Cardiac fibroblast (primary cell): ENCODE measurements at places on chromosomes 12 and 14.

DNA sequence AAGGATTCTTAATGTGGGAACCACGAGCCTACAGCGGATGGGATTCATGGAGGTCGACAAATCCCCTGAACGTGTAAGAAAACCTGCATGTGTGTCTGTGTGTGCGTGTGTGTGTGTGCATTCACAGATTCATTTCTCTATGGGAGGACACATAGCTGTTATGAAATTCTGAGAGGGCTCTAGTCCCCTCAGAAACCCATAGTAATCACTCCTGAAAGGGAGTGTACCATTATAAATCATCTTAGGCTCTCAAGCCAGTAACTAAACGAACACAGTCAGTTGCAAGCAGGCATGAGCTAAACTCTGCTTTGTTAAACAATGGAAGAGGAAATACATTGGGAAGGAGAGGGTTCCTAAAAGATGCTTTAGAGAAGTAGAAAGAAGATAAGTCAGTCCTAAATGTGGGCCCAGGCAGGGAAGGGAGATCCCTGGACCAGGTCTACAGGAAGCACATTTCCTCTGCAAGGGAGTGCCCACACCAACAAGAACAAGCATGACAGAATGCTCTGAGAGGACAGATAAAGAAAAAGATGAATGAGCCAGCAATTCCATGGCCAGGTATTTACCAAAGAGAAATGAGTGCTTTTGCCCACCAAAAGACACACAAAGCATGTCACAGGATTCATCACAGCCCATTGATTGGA is 91.3 kb downstream of the ITPR2 start:
- no peak for DNase-seq

- DNase-seq = no peak
These were observed 243.8 kb upstream of the NPAS3 start for GRCh38 chr14:32694795-32695449.

DNA sequence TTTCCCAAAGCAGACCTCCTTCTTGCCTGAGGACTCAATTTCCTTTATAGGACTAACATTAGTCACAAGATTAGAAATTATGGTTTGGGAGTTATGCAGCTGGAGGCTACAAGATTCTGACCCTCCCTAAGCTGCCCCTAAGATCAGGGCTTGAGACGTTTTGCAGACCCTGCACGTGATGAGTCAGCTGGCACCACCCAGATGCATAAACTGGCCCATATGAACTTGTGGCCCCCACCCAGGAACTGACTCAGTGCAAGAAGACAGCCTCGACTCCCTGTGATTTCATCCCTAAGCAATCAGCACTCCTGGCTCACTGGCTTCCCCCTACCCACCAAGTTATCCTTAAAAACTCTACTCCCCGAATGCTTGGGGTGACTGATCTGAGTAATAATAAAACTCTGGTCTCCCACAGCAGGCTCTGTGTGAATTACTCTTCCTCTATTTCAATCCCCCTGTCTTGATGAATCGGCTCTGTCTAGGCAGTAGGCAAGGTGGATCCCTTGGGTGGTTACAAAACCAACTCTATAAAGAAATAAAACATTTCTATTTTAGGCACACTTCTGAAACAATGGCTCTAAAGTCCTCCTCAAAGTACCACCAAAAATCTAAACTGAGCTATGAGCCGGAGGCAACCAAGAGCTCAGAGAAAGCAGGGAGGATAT is 233.4 kb downstream of the TMEM132D start:
- DNase-seq = peak; percentile 4

DNA sequence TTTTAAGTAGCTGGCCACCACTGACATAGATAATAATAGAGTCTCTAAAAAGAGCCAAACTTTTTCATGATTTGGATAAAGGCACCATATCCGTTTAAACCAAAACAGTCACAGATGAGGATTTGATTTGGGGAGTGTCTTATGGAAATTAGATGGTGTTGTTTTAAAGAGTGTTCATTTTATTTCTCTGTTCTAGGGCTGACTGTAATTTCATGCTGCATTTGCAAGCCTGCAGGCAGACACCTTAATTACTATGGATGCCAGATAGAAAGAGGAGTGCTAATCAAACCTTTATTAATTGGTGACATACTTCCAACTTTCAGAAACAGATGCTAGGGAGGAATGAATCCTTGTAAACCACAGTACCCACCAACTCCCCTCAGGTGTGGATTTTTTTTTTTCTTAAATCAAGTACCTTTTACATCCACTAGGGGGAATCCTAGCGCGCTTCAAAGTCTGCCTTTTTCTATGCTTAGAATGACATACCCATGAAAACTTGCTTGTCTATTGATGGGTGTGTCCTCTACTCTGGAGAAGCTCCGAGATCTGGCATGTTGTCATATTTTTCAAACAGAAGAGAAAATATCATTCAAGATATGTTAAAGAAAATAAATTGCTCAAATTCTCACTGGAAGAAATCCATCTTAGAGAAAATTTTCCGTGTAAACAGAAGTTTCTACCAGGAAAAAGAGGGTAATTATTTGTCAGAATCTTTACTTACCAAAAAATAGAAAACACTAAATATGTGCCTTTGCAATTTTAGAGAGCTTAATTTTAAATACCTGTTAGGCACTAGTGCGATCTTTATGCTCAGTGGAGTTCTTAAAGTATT is 14.2 kb upstream of the PLXNC1 start:
- peak; percentile 73 for DNase-seq

GRCh38 chr14:24712374-24712773 is 78.4 kb upstream of the GZMB start:
- DNase-seq = no peak

- no peak for DNase-seq
These were observed 9.0 kb downstream of the CCDC85C start for GRCh38 chr14:99595034-99595433.

GRCh38 chr12:5694759-5695409 is 250.2 kb downstream of the ANO2 start:
- DNase-seq = no peak

DNA sequence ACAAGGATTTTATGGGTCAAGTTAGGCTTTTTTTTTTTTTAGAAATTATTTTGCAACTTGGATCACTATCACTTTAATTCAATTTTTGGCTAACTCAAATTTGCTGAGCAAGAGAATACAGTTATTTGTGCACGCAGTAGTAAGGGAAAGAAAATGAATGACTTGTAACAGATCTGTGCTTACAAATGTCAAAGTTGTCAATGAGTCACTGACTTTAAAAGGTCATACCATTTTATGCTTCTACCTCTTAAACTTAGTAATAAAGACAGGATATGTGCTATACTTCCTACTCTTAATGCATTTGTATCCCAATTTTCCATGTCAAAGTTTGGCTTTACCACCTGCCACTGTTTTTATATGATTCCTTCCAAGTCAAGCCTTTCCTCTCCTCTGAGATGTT is 131.1 kb upstream of the FBXO33 start:
- no peak for DNase-seq

DNA sequence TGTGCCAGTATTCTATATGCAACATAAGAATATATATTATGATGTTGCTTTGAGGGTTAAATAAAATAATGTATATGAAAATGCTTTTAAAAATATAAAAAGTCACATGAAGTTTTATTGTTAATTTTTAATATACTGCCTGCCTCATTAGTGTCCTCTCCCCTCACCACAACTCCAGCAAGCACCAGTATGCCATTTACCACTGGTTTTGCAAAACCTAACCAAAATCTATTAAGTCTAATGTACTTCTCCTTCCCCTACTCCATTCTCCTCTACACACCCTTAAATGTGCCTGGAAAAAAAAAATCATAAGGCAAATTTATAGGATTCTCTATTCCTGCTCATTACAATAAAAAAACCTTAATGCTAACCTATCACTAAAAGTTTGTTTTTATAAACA is 24.0 kb upstream of the GNG2 start:
- no peak for DNase-seq

DNA sequence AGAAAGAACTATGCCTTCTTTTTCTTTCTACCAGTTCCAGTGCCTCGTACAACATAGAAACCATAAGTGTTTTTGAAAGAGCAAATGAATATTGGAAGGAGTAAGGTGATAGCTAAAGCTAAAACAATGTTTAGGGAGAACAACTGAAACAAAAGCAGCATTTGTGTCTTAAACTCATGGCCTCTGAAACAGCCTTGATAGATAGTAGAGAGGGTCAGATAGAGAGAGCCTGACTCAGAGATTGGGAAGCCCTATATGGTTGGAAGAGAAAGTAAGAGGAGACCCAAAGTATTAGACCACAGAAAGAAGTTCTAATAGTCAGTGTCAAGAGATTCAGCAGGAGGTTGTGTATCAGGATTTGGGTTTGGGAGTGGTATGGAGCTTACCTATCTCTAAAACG is 79.6 kb upstream of the IFNG-AS1 start:
- DNase-seq = peak; percentile 25

DNA sequence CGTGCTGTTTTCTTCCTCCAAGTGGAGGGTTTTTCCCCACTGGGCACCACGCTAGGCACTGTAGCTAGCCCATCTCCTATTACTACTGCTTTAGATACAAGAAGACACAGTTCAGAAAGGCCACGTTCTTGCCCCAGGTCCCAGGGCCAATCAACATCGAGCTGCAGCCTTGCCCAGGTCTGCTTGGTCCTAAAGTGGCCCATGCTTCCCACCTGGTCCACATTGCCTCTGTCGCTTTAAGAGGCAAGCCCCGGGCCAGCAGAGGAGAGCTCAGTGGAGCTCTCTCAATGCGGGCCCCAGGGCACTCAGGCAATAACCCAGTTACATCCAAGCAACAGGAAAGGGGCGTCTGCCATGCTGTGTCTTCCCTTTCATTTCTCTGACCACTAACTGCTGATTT is 148.1 kb downstream of the CALM1 start:
- DNase-seq = no peak

- DNase-seq = no peak
These were observed 51.1 kb downstream of the TRAFD1 start for GRCh38 chr12:112176321-112177010.

- no peak for DNase-seq
These were observed 238.6 kb downstream of the LRIG3 start for GRCh38 chr12:58681730-58682129.

GRCh38 chr12:106138633-106139421 is at the start of gene NUAK1:
Gene NUAK1, minus strand, starts transcription at chr12:106138954. Its CDS starts 301 bp downstream, at chr12:106138653.
- DNase-seq = peak; percentile 69

DNA sequence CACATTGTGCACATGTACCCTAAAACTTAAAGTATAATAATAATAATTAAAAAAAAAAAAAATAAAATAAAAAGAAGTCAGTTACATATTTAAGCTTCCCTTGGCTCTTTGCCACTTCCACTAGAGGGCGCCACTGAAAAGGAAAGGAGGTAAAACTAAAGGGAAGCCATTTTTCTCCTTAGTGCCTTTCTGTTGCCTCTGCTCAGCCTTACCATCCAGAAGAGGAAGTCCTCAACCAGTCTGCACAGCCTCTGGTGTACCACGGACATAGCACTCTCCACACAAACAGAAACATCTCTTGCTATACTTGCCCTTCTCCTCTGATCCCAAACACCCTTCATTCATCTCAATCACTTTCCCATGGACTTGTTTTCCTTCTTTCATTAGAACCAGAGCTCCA is 169.0 kb upstream of the EEA1 start:
- DNase-seq = peak; percentile 50

GRCh38 chr12:105060715-105061378 is 23.4 kb downstream of the ALDH1L2 start:
- no peak for DNase-seq

- DNase-seq = no peak
These were observed 24.2 kb downstream of the YY1 start for GRCh38 chr14:100263141-100263540.

DNA sequence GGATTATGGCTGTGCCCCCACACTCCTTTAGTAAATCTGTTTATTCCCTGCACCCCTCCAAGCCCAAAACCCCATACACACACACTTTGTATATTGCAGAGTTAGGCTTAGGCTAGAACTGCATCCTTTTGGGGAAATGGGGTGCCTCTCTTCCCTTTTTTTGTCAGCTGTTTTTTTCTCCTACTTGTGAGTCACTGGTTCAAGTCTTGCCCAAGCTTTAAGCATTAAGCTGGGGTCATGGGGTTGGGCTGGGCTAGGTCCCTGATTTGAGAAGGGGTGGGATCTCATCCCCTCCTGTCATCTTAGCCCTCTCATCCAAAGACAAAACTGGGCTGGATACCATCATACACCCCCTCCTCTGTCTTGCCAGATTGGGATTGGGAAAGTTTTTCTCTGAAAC is 1.6 kb downstream of the LRP1 start:
- peak; percentile 67 for DNase-seq

DNA sequence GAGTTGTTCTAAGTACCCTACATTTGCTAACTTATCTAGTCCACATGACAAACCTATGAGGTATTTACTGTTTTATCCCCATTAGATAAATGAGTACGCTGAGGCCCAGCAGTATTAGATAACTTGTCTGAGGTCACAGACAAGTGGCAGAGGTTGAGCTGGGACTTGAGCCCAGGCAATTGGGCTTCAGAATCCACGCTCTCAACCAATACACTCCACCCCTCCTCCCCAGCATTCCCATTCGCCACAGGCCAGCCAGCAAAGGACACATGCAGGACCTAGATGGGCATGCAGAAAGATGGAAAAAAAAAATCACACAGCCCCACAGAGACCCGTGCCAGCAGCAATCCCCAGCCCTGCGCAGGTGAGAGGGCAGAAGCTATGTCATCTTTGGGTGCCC is 12.4 kb downstream of the HDAC7 start:
- no peak for DNase-seq

DNA sequence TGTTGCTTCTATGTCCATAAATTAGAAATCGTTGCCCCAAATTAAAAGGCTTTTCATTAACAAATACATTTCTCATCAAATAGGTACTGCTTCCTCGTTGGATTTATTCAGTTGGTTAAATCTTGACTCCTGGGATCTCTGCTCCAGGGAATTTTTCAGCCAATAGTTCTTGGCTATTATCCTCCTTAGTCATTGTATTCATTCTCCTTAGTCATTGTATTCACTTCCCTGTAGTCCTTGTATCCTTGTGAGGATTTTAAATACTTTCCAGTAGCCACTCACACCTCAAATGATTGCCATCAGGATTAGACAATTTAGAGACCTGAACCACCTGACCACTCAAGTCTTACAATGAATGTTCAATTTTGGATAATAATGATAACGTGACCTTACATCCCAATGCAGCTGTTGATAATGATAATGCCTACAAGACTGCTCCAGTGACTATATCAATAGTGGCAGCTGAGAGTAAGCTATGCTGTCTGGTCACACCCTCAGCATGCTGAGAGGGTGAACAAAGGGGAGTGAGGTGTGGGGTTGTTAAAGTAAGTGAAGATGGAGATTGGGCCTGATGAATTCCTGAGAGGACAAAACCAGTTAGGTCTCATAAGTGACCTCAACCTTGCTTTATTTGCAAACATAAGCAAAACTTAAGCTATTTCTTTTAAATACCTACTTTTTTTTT is 193.7 kb upstream of the RTL1 start:
- DNase-seq = no peak

DNA sequence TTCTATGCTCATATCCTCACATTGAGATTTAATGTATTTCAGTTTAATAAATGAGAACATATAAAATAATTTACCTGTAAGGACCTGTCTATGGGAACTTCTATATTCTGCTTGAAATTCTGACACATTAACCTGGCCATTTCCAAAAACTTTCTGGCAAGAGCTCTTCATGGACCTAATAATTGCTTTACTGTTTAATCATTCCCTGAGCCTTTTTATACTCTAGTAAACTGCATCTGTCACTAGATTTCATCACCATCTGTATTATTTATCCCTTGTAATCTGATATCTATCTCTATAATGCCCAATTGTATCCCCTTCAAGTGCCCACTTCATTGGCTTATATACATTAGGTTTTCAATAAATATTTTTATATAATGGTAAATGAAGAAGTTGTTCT is 327.7 kb downstream of the RAD51B start:
- peak; percentile 24 for DNase-seq

GRCh38 chr12:8057306-8057705 is 8.9 kb downstream of the C3AR1 start:
- DNase-seq = no peak
